ENCODE measurements at places on chromosomes 5 and 9.

GRCh38 chr5:135508496-135509005, 27.2 kb downstream of the NEUROG1 start:
- no peak for ATAC-seq

DNA sequence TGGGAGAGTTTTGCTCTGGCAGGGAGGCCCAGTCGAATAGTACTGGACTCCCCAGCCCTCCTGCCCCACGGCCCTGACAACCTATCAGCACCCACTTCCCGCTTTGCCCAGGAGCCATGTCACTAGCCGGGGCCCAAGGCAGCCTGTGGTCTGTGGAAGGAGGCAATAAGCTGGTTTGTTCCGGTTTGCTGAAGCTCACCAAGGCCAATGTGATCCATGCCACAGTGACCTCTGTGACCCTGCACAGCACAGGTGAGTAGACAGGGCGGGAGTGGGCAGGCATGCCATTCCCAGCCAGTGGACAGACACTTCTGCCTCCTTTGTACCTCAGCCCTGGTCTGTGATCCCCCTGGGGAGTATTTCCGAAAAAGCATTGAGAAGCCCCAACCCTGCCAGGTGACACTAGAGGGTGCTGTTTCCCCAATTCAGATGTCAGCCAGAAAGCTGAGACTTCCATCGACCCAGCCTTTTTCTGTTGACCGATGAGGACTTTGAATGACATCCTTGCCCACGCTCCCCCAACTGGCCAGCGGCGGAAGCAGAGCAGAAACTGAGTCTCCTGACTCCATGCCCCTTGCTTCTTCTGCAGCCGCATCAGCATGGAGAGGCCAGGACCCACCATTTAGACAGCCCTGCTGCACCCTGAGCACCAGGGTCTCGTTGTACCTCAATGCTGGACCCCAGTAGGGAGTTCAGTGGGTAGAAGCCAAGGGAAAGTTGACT, 9.6 kb downstream of the PCYOX1L start:
- ATAC-seq = peak; percentile 39

GRCh38 chr9:79817438-79818004, 245.8 kb downstream of the TLE4 start:
- ATAC-seq = peak; percentile 70

GRCh38 chr9:4038182-4038723, 261.6 kb downstream of the GLIS3 start:
- no peak for ATAC-seq

DNA sequence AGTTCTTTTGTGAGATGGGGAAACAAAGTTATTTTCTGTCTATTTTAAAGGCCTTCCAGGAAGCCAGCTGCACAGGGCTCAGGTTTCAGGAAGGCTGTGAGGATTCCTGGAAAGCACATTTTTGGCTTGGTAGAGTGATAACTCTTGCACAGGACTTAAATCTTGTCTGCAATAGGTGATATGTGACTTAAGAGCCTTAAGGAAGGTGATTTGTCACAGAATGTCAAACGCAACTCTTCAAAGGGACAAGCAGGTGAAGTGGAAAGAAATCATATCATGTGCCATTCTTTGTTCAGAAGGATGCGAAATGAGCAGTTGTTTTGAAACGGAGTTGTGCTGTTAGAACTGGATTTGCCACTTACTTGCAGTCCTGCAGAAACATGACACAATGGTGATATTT, 459.3 kb downstream of the MAT2B start:
- no peak for ATAC-seq

- ATAC-seq = no peak
Measured at GRCh38 chr9:30673132-30673531, 1711.3 kb upstream of the ACO1 start.

- ATAC-seq = peak; percentile 56
Measured at GRCh38 chr5:126373375-126374108, 49.7 kb upstream of the GRAMD2B start.

DNA sequence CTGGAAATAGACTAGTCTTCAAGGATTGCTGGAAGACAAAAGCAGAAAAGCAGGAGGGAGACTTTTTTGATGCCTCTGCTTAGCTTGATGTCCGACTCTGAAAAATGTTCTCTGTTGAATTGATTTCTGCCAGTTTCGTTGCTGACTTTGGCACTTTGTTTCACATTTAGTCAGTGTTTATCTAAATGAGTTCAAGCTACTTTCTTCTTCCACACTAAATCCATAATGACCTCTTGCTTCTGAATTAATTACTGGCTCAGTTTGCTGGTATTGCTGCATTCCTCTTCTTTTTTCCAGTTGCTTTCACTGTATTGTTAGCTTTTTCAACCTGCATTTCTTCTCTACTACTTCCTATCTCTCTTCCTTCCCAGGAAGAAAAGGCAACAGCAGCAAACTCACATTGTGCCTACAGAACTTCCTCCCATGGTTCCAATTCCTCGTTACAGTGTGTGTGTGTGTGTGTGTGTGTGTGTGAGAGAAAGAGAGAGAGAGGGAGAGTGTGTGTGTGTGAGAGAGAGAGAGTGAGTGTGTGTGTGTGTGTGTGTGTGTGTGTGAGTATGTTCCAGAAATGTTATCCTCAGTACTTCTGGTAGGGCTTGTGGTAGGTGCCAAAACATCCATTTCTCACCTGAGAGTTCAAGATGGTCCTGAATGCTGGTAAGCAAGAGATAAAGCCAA, 234.8 kb downstream of the CSNK1G3 start:
- ATAC-seq = no peak

GRCh38 chr5:160118349-160119141, 705 bp downstream of the PWWP2A start:
- peak; percentile 0 for ATAC-seq

GRCh38 chr9:20373263-20373662, 249.0 kb downstream of the MLLT3 start:
- no peak for ATAC-seq

DNA sequence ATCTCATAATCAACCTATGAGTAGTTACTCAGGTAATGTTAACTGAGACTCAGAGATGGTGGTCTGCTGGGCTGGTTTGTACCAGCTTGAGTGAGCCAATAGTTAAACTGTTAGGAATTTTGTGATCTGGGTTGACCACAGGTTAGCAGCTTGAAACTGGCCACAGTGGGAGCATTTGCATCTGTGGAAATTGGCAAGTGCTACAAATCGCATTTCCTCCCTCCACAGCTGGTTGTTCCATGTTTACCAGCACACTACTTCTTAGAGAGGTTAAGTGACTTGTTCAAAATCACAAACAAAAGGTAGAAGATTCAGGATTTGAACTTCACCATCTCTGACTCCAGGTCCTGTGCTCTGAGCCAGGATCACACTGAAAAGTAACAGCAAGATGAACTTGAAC, 446.9 kb upstream of the CLINT1 start:
- ATAC-seq = no peak

GRCh38 chr9:111599092-111599954, at the start of gene PTGR1:
PTGR1 (minus strand) TSS chr9:111599647; CDS start chr9:111597422, 2,225 bp downstream.
- no peak for ATAC-seq

GRCh38 chr5:150578781-150579461, 61.5 kb upstream of the SYNPO start:
- ATAC-seq = no peak

- ATAC-seq = no peak
Measured at GRCh38 chr9:37931592-37931991, 27.7 kb upstream of the SLC25A51 start.

DNA sequence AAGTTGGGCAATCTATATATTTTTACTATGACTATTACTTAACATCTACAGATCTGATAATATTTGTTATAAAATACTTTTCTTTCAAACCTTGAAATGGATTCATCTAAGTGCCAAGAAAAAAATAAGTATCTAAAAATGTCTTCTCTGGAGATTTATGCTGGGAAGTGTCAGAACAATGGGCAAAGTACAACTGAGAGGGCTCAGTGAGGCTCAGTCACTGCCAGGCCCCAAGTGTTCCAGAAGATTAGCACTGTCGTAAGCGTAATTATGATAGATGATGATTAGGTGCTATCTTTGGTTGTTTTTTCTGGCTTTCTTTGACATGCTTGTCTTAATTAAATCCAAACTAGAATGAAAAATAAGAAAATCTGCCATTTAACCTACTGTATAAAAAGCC, 72.2 kb upstream of the ADAMTS19 start:
- no peak for ATAC-seq

DNA sequence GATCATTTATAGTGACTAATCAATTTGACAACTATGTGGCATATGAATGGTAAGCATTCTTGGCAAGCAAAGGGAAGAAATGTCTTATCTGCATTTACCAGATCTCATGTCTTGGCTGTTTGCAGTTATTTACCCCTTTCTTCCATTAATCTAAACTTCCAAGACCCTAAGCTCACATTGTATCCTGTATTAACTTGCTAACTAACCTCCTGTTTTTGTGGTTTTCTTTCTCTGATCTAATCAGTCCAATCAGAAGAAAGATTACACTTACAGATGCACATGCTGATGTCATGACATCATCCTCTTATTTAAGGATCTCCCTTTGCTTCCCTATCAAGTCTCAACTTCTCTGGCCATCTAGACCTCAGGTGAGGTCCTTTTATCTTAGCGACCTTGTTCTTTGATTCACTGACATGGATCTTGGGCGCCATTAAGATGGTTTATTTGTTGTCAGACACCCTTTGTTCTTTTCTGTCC, 95.5 kb downstream of the F2RL2 start:
- no peak for ATAC-seq

GRCh38 chr5:14507156-14507941, 74.2 kb upstream of the OTULINL start:
- no peak for ATAC-seq

GRCh38 chr5:134161513-134162395, 15.0 kb downstream of the SKP1 start:
- ATAC-seq = no peak

All from activated CD4-positive, CD25-positive, alpha-beta regulatory T cell treated with anti-CD3 and anti-CD28 coated beads, Interleukin-2, amount 50 U/mL, for 24 hours (primary cell).